ENCODE measurements at places on chromosomes 7 and 10.

- no peak for DNase-seq
These were observed 550 bp upstream of the PLAU start for GRCh38 chr10:73910401-73910763.

GRCh38 chr7:55556031-55556430, 16.3 kb downstream of the VOPP1 start:
- DNase-seq = no peak

DNA sequence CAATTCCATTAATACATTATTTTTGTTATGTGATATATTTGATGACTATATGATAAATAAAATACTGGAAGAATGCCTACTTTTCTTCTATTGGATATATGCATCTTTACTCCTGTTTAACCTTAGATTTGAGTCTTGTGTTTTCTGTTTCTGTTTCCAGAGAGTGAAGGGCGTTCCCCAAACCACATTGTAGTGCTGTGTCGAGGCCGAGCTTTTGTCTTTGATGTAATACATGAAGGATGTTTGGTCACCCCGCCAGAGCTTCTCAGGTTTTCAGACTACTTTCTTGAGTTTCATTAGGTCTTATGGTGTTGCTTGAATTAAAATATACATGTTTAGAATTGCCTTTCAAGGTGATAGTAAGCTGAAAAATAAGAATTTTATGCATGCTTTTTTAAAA, 23.8 kb downstream of the CROT start:
- DNase-seq = no peak

DNA sequence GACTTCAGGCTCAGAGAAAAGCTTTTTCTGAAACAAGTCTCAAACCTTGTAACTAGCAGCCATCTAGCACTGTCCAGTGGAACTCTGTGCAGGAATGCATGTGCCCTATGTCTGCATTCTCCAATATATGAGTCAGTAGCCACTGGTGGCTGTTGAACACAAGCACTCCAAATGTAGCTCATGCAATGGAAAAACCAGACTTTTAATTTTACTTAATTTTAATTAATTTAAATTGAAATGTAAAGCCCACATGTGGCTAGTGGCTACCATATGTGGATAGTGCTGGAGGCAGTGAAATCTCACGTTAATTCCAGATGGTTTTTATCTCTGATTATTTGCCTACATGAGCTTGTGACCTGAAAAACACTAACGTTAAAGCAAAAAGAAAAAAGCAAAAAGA, 225.1 kb downstream of the GATA3 start:
- no peak for DNase-seq

GRCh38 chr7:47627580-47628283, 45.8 kb upstream of the TNS3 start:
- no peak for DNase-seq

GRCh38 chr7:901041-901387, 24.7 kb downstream of the GET4 start:
- no peak for DNase-seq

DNA sequence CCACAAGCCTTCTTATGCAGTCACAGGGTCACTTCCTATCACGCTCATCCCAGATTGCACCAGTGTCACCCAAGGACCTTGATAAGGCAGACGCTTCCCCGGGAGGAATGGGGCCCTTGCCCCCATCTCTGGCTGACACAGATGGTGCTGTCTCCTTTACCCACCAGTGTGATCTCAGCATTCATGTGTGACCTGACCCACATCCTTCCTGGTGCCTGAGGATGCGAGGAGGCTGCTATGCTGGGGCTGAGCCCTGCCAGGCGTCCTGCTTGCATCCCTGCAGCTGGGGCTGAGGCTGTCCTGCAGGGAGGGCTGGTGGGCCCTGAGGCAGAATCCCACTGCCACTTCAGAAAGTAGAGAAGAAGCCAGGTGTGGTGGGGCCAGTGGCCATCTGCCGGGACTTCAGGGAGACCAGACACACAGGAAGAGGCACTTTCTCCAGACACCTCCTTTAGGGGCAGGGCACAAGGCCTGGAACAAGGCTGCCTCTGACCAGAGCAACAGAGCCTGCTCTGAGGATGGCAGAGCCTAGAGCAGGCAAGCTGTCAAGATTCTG, 35.3 kb downstream of the RASGEF1A start:
- no peak for DNase-seq

DNA sequence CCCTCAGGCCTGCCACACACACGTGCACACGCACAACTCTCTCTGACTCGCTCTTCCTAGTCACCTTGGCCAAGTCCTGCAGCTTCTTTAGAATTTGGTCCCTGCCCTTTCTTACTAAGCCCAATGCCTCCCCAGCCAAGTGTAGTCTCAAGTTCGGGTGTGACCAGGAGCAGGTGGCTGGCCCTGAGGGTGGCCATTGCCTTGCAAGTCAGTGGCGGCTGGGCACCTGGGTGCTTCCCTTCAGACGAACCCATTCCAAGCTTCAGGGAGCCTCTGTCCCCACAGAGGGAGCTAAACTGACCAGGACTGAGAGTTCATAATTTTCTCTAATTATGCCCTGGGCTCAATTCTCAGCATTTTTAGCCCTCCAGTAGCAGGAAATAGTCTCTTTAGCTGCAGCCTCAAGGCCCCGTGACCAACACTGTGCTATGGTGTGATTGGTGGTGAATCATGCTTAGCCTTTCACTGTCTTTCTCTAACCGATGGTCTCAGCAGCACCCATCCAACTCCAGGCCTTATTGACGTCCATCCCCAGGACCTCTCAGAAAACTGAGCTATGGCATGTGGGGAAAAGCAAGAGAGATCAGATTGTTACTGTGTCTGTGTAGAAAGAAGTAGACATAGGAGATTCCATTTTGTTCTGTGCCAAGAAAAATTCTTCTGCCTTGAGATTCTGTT, 34.7 kb upstream of the FXYD4 start:
- DNase-seq = no peak

DNA sequence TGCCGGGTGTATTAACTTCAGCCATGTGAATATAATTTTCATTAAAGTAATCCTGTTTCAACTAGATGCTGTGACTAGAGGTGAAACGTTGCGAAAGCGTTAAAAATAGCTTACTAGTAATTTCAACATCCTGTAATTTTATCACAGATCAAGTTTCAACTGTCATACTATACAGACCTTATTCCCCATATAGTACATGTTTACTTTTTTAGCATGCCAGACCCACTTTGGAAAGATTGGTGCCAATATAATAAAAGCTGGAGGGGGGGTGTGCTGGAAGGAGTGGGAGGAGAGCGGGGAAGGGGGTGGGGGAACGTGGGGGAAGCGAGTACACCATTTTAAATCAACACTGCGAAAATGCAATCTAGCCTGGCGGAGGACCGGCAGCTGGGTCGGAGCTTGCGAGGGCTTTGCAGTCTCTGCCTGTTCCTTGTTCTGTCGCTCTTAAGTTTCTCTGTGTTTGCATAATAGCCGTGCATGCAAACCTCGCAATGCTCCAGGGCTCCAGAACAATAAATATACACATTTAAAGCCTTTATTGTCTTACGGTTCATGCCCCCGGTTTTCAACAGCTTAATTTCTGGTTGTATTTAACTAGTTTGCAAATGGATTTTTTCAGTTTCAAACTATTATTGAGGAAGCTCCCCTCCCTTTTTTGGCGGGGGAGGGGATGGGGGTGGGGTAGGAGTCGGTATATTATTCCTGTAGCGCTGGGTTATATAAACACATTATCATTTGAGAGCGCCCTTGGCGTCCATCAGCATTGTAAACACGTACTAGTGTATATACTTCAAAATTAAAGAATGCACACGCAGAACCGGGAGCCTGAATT, 1.3 kb upstream of the ARID5B start:
- peak; percentile 75 for DNase-seq

DNA sequence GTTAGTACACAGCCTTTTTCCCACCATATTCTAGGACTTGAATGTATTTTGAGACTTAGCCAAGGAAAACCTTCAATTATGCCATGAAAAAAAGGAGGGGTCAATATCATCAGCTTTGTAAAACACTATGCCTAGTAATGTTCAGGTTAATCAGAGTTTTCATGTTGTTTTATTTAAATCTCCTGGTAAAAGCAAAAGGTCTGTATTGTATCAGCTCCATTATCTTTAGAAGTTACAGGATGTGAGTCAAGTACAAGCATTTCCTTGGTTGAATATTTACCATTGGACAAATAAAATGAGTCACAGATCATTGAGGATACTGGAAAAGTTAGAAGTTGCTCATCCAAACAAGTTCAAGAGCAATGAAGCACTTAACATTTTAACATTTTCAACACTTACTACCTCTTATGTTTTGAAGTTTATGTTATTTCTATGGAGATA, 89.9 kb upstream of the CAPZA2 start:
- DNase-seq = no peak

DNA sequence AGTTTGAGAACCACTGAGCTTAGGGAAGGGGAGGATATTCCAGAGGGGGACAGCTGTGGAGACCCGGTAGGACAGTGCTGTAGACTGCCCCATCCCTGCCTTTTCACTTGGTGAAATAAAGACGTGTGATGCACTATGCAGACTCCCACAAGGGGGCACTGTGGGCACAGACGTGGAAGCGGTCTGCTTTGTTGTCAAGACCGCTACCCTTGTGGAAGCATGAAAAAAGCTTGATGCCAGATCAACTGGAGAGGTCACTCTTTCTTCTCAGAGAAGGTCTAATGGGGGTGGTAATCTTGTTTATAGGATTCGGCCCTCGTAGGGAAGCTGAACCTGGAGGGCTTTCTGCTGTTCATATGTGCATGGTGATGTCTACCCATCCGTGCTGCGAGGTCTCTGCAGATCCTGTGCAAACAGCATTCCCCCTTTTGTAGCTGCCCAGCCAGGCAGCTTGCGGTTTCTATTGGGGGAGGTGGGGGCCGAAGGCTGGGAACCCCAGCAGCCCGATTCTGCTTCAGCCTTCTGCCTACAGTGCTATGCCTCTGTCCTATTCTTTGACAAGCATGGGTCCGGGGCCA, 13.7 kb downstream of the RPS24 start:
- peak; percentile 64 for DNase-seq

DNA sequence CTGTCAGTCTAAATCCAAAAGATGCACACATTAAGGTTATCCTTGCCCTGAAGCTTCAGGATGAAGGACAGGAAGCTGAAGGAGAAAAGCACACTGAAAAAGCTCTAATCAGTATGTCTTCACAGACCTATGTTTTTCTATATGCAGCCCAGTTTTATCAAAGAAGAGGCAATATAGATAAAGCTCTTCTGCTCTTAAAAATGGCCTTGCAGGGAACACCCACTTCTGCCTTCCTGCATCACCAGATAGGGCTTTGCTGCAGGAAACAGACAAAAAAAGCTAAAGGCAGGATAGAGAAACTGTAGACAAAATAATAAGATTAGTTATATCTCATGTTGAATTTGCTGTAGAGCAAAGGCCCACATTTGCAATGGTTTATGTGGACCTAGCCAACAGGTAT, 14.9 kb upstream of the IFIT1B start:
- no peak for DNase-seq

GRCh38 chr10:131196176-131196885, 115.2 kb downstream of the TCERG1L start:
- no peak for DNase-seq

GRCh38 chr10:526651-527312, 162.7 kb downstream of the DIP2C start:
- no peak for DNase-seq

- no peak for DNase-seq
These were observed 92.2 kb upstream of the GLCCI1 start for GRCh38 chr7:7876419-7876818.

- no peak for DNase-seq
These were observed 229.1 kb upstream of the SHH start for GRCh38 chr7:156041398-156041797.

- DNase-seq = no peak
These were observed 156.9 kb upstream of the NPSR1 start for GRCh38 chr7:34501156-34501555.

- no peak for DNase-seq
These were observed 55.6 kb downstream of the C10orf120 start for GRCh38 chr10:122643931-122644534.

GRCh38 chr10:35375091-35375765, 38.9 kb downstream of the CCNY start:
- DNase-seq = no peak

DNA sequence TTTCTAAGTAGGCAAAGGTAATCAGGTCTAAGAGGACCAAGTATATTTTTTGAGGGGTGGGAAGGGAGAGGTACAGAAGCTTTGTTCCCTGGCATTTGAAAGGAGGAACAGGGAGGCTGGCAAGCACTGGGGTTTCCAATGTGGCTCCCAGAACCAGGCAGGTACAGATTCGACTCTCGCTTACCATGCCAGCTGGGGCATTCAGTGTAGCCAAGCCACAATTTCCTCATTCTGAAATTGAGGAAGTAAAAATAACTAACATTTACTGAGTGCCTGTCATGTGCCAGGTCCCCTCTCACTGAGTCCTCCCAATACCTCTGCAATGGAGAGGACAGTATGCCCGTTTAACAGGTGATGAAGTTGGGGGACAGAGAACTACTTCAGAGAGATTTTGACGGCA, 45.9 kb upstream of the BET1 start:
- no peak for DNase-seq

- DNase-seq = no peak
These were observed 161.1 kb upstream of the RHEB start for GRCh38 chr7:151680810-151681209.

- DNase-seq = no peak
These were observed 23.9 kb upstream of the FAM107B start for GRCh38 chr10:14798636-14799035.

DNA sequence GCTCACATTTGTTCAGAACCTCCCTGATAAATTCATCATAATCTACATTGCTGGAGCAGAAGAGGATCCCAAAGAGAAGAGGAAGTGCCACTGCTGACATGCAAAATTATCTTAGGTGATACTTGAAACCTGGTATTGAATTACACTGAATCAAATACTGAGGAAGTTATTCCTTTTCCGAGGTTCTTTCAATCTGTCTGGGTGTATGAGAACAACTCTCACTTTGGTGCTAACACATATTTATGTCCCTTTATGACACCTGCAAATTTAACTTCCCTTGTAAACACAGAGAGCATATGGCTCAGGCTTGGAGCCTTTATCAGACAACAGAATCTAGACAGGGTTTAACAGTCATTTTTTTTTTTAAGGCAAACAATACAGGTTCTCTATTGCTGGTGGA, 131.4 kb downstream of the SRPK2 start:
- peak; percentile 35 for DNase-seq

- DNase-seq = no peak
These were observed 105.0 kb downstream of the ZNF248 start for GRCh38 chr10:37752334-37752875.

DNA sequence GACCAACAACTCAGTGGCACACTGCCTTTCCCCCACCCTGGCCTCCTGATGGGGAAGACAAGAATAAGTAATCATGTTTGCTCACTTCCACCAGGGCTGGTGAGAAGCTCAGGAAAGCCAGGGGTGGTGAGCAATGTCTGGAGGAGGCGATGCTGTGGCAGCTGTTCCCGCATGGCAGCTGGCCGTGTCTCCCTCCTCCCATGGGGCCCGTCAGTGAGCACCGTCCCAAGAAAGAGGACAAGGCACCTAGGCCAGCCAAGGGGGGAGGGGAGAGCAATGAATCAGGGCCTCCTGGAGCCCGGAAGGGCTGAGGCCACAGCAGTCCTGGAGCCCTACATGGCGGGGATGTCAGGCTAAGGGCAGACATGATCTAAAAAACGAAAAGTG, 69.2 kb upstream of the INSIG1 start:
- DNase-seq = no peak

GRCh38 chr7:124801330-124801895, 35.8 kb upstream of the GPR37 start:
- no peak for DNase-seq
